ENCODE measurements at places on chromosomes 2 and 18. TPM values are rescaled to one million over a fixed set of nuclear protein-coding genes. Genes with fewer than 3 reads are reported as not detected.

- peak; percentile 72 for DNase-seq
Observed at GRCh38 chr18:45324495-45325113, 290.7 kb upstream of the SLC14A2 start.

Gene BMPR2
- total RNA-seq: 53.6 TPM

Gene NYAP2
- total RNA-seq: not detected

DNA sequence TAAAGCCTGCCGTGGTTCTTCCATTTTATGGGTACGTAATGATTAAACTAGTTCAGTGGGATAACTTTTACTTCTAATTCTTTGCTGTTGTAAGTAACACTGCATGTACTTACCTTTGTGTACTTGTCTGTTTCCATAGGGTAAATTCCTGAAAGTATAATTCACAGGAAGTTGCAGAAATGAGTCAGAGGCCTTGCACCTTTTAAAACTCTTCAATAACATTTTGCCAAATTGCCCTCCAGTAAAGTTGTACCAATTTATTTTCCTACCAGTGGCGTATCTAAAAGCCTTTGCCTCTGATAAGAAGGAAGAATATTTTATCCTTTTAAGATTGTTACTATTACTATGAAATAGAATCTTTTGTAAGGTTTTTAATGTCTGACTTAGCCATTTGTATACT lies 65.1 kb downstream of the CAB39 start:
- no peak for DNase-seq

- DNase-seq: peak; percentile 21
Observed at GRCh38 chr2:44362207-44363015, 664 bp downstream of the CAMKMT start.

Gene DSC1
- not detected for total RNA-seq

GRCh38 chr18:11096411-11096810 lies 53.0 kb downstream of the PIEZO2 start:
- no peak for DNase-seq

Gene RRM2
- total RNA-seq: 0.24 TPM

DNA sequence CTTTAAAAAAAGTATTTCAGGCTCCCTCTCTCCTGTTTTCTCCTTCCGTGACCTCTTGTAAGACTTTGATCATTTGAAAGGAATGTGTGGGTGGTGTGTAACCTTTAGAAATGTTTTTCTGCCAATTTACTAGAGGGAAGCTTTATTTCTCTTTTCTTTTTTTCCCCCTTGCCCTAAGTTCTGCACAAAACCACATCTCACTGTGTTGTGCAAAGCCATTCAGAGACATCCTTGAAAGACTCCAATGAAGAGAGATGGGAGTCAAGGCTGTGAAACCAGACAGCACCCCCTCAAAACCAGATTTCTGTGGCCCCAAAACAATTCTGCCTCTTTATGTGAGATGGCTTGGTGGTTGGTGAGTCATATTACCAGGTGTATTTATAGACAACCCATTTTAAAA lies 184.6 kb upstream of the ERBB4 start:
- no peak for DNase-seq

DNA sequence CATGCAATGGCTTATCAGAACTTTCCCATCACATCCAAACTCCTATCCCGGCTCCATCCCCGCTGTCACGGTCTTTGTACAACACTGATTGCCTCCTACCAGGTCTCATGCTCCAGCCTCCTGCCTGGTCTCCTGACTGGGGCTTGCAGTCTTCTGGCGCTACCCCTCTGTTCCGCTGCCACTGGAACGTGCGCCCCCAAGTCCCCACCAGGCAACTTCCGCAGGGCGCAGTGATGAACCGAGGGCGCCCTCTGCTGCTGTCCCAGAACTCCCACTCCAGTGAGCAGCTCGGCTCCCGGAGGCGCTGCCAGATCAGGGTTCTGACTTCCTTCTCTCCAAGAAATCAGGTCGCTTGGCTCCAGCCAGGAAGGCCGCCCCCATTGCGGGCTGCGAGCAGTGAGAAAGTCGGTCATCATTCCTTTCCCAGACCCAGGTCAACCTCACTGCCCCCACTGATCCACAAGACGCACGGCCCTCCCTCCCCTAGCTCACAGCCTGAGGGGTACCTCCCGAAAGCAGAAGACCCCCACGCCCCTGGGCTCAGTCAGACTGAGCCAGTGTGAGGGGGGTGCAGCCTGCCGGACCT lies 43.9 kb upstream of the RAB11FIP5 start:
- peak; percentile 55 for DNase-seq
